ENCODE measurements at places on chromosomes 4 and X.

- DNase-seq, result no peak
Observed at GRCh38 chr4:121007660-121008059, 64.7 kb downstream of the NDNF start.

DNA sequence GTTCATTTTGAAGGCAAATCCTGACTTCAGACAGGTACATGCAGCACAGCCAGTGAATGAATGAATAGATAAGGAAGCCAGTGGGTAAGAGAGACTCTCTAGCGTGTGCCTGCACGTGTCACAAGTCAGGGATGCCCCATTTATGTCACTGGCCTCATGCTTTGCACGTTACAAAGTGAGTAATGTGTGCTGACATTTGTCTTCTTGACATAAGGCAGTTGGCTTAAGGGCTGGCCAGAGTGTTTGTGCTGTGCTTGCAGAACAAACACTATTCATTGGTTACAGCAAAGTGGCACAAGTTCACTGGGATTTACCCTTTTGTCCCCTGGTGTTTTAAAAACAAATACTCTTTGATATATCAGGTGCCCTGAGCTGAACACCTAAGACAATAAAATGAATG is 55.9 kb downstream of the CRMP1 start:
- no peak for DNase-seq

DNA sequence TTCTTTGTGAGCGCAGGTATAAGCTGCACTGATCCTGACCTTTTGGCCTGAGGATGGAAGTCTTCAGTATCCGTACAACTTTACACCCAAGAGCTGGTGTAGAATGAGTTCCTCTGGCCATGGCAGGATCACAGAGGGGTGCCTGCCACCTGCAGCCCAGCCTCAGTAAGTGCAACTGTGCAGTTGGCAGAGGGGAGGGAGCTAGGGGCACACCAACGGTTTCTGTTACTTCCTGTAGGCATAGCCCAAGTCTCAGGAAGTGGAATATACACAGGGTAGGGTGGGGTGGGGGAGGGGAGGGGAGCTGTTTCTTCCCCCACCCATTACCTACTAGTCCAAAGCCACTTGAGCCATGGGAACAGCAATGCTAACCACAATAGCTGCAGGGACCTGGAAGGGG is 85.4 kb upstream of the GBA3 start:
- DNase-seq, result peak; percentile 11

- no peak for DNase-seq
Observed at GRCh38 chr4:13142726-13143125, 341.4 kb downstream of the RAB28 start.

GRCh38 chr4:61782133-61782532 is 582.0 kb downstream of the ADGRL3 start:
- no peak for DNase-seq

DNA sequence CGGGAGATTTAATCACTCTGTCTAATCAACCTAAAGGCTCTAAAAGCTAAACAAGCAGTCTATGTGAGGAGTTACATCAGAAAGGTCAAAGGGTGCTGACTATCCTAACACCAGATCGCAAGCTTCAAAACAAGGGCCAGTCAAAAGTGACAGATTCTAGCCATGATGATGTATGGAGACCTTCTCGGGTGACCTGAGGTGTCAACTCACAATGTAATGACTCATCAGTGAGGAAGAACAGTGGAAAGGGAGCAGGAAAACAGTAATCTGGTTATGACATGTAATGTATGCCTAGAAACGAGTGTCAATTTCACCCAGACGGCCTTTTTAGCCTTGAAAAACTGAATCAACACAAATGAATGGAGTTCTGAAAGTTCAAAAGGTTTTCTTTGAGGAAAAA is 375.3 kb downstream of the IDS start:
- no peak for DNase-seq

- no peak for DNase-seq
Observed at GRCh38 chrX:20204351-20204750, 62.4 kb downstream of the RPS6KA3 start.

DNA sequence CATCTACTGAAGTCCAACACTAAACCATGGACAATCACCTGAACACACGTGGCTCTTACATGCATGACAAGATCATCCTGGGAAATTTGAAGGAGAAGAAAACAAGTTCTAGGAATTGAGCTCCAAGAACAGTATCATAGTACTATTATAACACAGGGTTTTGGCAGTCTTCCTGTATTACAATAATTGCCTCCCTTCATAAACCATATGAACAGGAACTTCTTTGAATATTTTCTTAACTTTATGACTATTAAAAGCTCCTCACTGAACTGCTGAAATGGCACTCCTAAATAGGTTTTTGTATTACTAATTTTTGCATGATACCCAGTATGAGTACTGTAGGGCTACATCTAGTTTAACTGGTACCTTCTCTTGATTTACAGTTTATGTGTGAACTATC is 130.0 kb downstream of the ZAR1 start:
- no peak for DNase-seq

GRCh38 chrX:13852001-13852695 is 35.3 kb upstream of the GPM6B start:
- peak; percentile 4 for DNase-seq

DNA sequence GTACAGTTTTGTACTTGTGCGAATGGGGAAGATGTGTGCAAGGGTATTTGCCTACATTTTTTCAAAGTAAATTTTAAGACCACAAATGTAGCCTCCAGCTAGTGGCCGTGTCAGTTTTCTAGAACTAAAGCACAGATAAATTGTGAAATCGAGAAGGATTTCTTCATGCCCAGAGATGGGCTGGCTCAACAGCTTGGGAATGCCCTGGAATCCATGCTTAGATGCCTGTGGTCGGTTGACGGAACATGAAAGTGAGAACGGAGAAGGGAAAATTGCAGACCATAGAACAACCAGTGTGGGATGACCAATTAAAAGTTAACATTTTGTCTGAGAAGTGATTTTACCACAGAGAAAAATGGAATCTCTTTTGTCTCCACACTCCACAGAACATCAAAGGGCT is 73.2 kb upstream of the VCX2 start:
- no peak for DNase-seq

GRCh38 chr4:29459926-29460325 is 1260.2 kb upstream of the PCDH7 start:
- DNase-seq, result no peak

DNA sequence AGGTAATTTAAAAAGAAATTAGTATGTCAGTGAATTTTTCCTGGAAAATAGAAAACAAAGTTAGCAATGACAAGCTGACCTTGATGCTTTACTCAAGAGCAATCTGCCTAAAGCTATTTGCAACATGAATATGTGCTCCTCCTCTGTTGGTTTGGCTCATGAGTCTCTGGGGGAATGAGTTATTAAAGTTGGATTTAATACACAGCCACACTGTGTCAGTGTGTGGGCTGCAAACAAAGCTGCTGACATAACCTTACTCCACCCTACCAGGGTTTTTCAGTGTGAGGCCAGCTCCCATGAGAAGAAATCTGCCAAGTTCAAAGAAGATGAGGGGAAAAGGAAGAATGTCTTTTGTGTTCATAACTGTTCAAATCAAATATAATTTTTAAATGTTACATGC is 280.5 kb downstream of the TLL1 start:
- no peak for DNase-seq

GRCh38 chr4:22458098-22458497 is 57.8 kb downstream of the ADGRA3 start:
- no peak for DNase-seq

DNA sequence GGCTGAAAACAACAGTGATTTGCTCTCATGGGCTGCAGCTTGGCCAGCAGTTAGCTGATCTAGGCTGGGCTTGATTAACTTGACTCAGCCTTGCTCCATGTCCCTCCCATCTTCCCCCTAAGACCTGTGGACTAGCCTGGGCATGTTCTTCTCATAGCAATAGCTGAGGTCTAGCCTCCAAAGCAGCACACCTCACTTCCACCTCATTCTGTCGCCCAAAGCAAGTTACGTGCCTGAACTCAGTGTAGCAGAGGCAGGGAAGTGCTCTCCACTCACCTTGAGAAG is 62.2 kb downstream of the EVC start:
- DNase-seq, result no peak

DNA sequence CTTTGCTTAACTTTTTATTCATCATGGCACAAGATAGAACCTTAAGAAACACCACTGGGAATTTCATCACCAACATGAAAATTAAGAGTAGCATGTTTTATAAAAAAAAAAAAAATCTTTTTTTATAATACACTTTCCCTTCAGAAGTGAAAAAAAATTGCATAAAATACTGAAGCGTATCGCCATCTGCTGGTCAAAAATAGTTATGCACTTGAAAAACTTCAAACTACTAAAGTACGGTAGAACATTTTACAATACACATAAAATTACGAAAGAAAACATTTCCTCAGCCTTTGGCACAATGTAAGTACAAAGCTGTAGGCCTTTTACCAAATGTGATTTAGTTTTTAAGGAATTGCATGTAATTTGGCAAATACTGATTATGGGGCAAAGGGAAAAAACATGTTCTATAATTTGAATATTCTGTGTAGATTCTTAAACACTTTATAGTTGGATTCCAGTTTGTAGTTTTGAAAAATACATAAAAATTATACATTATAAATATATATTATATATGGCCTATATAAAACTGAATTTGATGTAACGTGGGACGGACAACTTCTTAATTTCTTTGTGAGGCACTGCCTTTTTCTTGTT is 26.5 kb downstream of the HCCS start:
- DNase-seq, result peak; percentile 60

DNA sequence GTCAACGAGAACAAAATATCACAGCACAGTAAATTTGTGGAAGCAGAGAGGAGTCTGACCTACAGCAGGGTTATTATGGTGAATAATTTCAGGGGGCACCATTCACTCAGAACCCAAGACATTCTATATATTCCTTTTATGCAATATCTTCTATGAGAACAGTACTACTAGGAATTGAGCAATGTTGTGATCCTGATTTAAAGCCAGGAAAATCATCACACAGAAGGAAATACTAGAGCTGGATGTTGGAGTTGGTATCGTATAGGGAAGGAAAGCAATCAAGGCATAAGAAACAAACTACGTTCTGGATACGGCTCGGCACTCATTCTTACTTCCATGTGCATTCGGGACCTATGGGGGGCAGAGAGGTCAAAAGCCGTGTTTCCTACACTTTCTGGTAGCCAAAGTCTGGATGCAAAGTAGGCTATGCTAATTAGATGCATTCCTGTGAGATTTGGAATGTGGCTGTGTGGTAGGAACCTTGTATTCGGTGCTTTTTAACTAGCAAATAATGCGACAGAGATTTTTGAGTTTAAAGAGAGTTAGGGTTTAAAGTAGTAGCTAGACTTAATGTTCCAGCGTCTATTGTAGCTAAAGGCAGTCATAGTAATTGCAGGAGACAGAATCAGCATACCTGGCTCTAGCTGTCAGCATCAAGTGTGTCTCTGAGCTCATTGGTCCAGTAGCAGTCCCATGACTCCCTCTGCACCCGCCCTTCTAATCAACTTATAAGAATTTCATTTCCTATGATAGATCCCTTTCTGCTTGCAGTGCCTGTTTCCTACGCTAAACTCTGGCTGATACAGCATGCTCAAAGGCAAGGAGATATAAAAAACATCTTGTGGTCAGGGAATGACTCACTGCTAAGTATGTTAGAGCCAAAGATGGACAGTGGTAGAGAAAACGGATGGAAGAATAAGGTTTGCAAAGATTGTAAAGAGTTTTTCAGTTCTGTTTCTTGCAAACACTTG is 43.3 kb upstream of the PDGFC start:
- DNase-seq, result no peak

- no peak for DNase-seq
Observed at GRCh38 chr4:175378372-175378771, 433.7 kb downstream of the GPM6A start.

GRCh38 chr4:127852661-127853060 is 28.0 kb upstream of the PLK4 start:
- DNase-seq, result no peak

DNA sequence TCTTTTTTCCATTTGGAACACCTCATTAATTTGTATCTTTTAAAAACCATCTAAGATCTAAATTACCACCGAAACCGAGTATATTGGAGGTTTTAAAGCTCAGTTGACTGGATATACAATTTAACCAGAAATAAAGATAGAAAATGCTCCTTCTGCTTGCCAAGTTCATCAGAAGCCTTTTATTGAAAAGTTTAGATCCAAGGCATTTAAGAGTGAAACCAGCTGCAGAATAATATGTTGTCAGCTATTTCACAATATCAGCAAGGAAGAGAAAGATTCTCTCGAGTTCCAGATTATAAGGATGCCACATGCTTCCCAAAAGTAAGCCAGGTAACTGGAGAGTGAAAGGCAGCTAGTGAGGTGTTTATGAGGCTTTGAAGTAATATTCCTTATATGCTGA is 217.4 kb downstream of the DCTD start:
- no peak for DNase-seq

DNA sequence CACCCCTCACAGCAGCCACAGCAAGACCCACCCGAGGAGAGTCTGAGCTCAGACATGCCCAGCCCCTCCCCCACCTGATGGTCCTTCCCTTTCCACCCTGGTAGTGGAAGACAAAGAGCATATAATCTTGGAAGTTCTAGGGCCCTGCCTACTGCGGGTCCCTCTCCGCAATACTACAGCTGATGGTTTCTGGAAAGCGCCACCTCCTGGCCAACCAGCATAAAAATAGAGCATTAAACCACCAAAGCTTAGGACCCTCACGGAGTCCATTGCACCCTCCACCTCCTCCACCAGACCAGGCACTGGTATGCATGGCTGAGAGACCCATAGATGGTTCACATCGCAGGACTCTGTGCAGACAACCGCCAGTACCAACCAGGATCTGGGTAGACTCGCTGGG is 78.2 kb downstream of the SH3BGRL start:
- no peak for DNase-seq

DNA sequence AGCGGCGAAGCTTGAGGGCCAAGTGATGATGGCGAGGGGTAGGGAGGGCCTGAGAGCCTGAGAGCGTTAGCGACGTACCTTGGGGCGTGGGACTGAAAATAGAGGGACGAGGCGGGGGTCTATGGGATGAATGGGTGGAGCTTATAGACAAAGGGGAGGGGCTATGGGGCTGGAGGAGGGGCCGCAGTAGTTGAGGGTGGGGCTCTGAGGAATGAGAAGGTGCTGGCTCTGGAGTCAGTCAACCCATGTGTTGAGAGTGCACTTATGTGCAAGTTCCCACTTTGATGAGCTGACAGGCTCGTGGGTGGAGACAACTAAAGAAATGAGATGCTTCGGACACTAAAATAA is 488 bp downstream of the TBC1D25 start:
- DNase-seq, result peak; percentile 52

DNA sequence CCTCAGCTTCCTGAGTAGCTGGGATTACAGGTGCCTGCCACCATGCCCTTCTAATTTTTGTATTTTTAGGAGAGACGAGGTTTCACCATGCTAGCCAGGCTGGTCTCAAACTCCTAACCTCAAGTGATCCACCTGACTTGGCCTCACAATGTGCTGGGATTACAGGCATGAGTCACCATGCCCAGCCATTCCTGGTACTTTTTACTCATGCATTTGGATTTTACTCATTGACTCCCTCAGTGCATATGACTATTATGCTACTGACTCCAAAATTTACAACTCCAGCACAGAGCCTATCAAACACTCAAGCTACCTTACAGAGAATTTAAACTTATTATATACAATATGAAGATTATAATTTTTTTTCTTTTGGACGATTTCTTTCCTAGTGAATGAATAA is 199.9 kb downstream of the CXXC4 start:
- DNase-seq, result no peak

Measured in inflammatory macrophage treated with lipopolysaccharide for 4 hours (primary cell).